ENCODE measurements at places on chromosomes 12 and 14.

DNA sequence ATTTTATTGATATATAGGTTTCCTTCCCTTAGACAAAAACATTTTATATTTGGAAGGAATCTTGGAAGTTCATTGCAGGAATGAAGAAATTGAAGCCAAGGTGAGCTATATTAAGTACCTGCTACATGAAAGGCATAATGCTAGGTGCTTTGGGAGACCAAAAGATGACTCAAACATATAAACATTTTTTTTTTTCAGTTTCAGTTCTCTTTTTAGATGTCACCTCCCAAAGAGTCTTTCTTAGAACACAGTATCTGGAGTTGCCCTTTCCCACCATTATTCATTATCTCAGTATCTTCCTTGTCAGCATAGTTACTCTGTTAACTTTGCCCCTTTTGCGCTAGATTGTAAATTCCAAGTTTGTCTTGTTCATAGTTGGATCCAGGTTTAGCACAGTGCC lies 1.1 kb downstream of the LIN52 start:
- DNase-seq, result no peak

GRCh38 chr12:72511498-72511897 lies 239.3 kb downstream of the TRHDE start:
- DNase-seq, result no peak

- no peak for DNase-seq
Measured at GRCh38 chr12:5739917-5740316, 205.1 kb downstream of the ANO2 start.

- DNase-seq, result no peak
Measured at GRCh38 chr12:103772367-103773108, 68.5 kb downstream of the NT5DC3 start.

GRCh38 chr14:65263177-65263788 lies 149.2 kb upstream of the FUT8 start:
- no peak for DNase-seq

Data from activated gamma-delta T cell treated with Interleukin-2 at 50 U/mL for 16 hours (primary cell).